Effector memory CD4-positive, alpha-beta T cell (primary cell): ENCODE measurements at places on chromosomes 7 and 10.

DNA sequence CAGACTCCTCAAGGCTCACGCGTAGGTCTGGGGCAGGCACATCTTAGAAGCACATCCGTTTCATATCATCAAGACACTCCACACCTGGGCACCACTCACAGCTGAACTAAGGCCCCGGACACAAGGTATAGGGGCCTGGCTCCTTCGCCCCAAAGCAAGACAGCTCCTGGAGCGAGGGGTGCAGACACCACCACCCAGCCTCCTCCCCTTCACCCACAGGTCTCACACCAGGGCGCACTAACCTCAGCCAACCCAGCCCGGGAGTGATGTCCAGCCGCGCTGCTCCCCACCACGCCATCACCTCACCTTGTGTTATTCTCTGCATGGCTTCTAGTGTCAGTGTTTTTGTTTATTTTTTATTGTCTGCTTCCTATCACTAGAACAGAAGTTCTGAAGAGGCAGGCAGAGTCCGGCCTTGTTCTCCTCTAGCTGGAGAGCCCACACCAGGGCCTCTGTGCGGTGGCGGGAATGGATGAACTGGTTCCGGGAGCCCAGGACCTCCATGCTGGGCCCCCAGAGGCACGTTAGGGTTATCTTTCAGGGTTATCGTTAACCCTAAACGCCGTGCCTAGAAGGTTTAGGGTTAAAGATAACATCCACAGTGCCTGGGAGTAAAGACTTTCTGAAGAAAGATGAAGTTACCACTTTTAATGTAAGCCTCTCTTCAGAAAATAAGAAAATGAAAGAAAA lies 21.8 kb downstream of the BRI3 start:
- H3K4me1 ChIP-seq: no peaks in the 10 kb centered on the region
- no peak overlapping the region for H3K4me3 ChIP-seq
- no peak for DNase-seq
- no peaks in the 10 kb centered on the region for H3K36me3 ChIP-seq
- H3K27ac ChIP-seq: no peak overlapping the region

DNA sequence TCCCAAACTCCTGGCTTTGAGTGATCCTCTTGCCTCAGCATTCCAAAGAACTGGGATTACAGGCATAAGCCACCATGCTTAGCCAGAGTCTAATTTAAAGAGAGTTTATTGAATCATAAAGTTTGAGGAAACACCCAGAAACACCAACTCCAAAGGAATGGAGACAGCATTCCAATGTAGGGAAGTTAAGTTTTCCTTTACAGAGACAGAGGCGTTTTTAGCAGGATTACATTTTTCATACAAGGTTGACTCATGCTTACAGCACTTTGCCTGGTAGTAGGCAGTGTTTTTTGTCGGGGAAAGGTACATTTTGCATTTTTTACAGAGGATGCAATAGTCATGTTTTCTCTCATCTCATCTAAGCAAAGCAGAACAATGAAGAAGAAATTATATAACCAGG lies 18.9 kb upstream of the OPN4 start:
- H3K36me3 ChIP-seq: no peaks in the 10 kb centered on the region
- peaks cover 16% of the 10 kb centered on the region for H3K27me3 ChIP-seq
- H3K4me1 ChIP-seq: no peaks in the 10 kb centered on the region
- no peak for DNase-seq
- no peak overlapping the region for H3K27ac ChIP-seq

DNA sequence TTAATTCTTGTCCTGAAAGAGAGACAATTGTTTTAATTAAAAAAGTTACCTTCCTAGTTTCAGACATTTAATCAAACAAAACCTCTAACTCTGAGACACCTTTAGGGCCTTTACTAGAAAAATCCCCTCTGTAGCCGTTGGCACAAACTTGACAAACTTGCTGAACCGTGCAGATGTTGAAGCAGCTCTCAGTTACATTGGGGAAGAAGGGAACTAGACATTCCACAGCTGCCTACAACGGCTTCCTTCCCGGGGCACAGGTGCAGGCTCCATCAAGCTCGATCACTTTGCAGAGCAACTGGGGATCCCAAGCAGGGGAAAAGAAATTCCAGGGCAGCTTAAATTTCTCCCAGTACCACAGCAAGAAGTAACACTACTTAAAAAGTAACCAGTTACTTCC lies 141.3 kb downstream of the SKAP2 start:
- no peak overlapping the region for H3K27ac ChIP-seq
- no peaks in the 10 kb centered on the region for H3K27me3 ChIP-seq
- no peaks in the 10 kb centered on the region for H3K4me1 ChIP-seq
- H3K36me3 ChIP-seq: no peaks in the 10 kb centered on the region
- H3K4me3 ChIP-seq: no peak overlapping the region

GRCh38 chr7:134619627-134620331 lies 26.9 kb upstream of the BPGM start:
- H3K36me3 ChIP-seq: no peaks in the 10 kb centered on the region
- H3K4me1 ChIP-seq: no peaks in the 10 kb centered on the region
- H3K27ac ChIP-seq: no peak overlapping the region

DNA sequence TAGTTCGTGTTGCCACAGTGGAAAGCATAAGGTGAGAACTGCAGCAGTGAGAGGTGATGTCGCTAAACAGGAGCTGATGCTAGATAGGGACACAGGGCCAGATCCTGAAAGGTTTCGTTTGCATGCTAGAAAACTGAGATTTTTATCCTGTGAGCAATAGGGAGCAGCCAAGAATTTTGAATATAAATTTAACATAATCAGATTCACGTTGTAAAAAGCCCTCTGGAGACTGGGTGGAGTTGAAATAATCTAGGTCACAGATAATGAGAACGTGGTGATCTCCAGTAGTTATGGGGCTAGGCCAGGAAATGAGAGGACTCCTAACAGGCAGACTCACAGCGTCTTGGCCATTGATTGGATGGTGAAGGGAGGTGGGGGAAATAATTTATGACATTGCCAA lies 92.1 kb upstream of the IMMP2L start:
- no peak for DNase-seq
- H3K4me3 ChIP-seq: no peak overlapping the region
- no peaks in the 10 kb centered on the region for H3K36me3 ChIP-seq
- no peaks in the 10 kb centered on the region for H3K4me1 ChIP-seq
- H3K27me3 ChIP-seq: no peaks in the 10 kb centered on the region
- H3K27ac ChIP-seq: no peak overlapping the region

- no peak overlapping the region for H3K27ac ChIP-seq
- no peak for DNase-seq
- H3K4me3 ChIP-seq: no peak overlapping the region
- H3K27me3 ChIP-seq: no peaks in the 10 kb centered on the region
Measured at GRCh38 chr10:131810036-131810804, 90.6 kb upstream of the PPP2R2D start.

GRCh38 chr7:46969303-46970130 lies 612.4 kb downstream of the TNS3 start:
- H3K27me3 ChIP-seq: no peaks in the 10 kb centered on the region
- no peak for DNase-seq
- H3K4me3 ChIP-seq: no peak overlapping the region
- H3K36me3 ChIP-seq: no peaks in the 10 kb centered on the region
- H3K4me1 ChIP-seq: no peaks in the 10 kb centered on the region
